ENCODE measurements at places on chromosomes 4 and X. TPM values are rescaled to one million over a fixed set of nuclear protein-coding genes. Genes with fewer than 3 reads are reported as not detected.

DNA sequence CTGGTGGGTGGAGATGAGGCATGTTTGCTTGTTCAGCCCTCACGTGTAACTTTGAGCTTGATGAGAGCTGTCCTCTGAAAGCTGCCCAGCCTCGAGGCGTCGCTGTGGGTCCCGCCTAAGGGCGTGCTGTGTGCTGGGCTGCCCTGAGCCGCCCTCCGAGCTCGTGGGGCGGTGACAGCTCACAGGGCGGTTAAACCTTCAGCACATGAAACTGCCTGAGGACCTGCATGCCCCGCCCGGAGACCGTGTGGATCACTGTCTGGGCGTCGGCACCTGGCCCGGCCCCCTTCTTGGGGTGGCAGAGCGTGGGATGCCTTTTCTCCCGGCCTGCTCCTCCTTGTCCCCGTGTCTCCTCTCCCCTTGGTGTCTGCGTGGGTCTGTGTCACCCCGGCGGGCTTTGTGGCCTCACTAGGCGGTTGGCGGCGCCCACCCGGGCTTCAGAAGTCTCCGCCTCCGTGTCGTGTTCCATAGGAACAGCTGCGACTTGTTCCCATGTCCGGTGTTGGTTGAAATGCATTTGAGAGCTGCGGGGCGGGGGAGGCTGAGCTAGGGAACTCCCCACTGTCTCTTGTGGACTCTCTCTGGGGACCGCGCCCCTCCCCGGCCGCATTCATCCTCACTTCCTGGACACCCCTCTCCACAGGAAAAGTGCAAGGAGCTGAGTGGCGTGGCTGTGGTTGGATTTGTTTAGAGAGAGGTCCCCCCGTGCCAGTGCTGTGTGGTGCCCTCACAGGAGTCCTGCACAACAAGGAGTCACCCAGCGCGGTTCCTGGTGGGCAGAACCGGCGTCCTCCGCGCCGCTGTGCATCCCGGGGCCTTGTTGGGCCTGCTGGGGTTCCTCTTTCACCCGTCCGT lies 6.8 kb downstream of the AKAP17A start:
- no peak overlapping the region for H3K27ac ChIP-seq
- H3K4me1 ChIP-seq: peaks cover 11% of the 10 kb centered on the region
- DNase-seq: peak; percentile 79
- H3K27me3 ChIP-seq: no peaks in the 10 kb centered on the region

DNA sequence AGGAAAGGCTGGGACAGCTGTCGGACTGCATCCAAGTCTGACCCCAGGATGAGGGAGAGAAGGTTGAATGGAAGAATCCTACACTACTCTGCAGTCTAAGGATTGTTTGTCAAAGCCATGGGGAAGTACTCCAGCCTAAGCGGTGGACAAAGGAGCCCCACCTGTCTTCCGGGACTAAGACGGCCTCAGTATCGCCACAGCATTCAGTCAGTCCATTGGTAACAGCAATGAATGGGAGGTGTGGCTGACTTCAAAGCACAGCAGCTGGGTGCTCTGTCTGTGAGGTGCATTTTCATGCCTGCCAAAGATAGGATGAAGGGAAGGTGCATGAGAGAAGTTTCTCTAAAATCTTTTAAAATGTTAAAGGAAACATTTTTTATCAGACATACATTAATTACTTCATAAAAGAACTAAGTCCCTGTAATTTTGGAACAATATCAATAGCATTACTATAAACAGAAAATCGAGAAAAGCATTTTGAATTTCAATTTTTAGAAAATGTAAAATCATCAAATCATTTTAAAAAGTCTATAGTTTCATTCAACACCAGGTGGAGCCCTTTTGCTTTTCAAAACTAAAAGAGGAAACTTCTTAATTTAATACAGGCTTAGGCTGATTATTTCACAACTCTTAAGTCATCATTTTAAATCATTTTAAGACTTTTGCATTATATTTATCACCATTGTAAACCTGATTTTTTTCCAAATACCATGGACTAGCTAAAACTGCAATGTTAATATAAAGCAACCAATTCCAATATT lies 27.6 kb upstream of the INTU start:
- DNase-seq: no peak
- H3K4me1 ChIP-seq: peaks cover 13% of the 10 kb centered on the region
- no peaks in the 10 kb centered on the region for H3K36me3 ChIP-seq
- peaks cover 22% of the 10 kb centered on the region for H3K27me3 ChIP-seq
- no peak overlapping the region for H3K4me3 ChIP-seq
- no peak overlapping the region for H3K27ac ChIP-seq

- no peak for DNase-seq
- H3K27ac ChIP-seq: no peak overlapping the region
- H3K4me3 ChIP-seq: no peak overlapping the region
- no peaks in the 10 kb centered on the region for H3K36me3 ChIP-seq
Measured at GRCh38 chrX:103201041-103201440, 13.9 kb upstream of the BEX4 start.

GRCh38 chrX:1860936-1861594 lies 246.2 kb downstream of the ASMT start:
- no peak overlapping the region for H3K27ac ChIP-seq
- DNase-seq: no peak
- H3K4me1 ChIP-seq: no peaks in the 10 kb centered on the region
- no peak overlapping the region for H3K4me3 ChIP-seq

- H3K36me3 ChIP-seq: no peaks in the 10 kb centered on the region
- peaks cover 20% of the 10 kb centered on the region for H3K4me1 ChIP-seq
- H3K4me3 ChIP-seq: no peak overlapping the region
- no peak for DNase-seq
- no peaks in the 10 kb centered on the region for H3K27me3 ChIP-seq
- H3K27ac ChIP-seq: no peak overlapping the region
Measured at GRCh38 chrX:48470833-48471118, 716 bp upstream of the SLC38A5 start.

DNA sequence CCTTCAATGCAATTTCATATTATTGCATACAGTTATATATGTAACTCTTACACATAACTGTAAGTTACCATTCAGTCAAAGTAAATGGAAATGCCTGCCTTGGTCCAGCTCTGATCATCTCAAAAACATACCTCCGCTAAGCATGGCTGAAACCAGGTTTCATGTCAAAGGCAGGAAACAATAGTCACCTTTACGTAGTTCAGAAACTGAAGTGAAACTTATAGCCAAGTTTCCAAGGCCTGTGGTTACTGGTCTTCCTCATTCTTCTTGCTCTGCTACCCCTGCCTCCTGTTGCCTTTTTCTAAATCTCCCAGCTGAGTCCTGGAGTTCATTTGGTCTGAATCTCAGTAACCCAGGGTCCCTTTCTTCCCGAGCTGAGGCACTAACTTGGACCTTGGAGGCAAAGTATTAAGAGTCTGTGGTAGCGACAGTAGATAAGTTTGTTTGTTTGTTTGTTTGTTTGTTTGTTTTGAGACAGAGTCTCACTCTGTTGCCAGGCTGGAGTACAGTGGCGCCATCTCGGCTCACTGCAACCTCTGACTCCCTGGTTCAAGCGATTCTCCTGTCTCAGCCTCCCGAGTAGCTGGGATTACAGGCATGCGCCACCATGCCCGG lies 30.8 kb downstream of the DAPP1 start:
- H3K36me3 ChIP-seq: no peaks in the 10 kb centered on the region
- H3K27me3 ChIP-seq: peaks cover 7% of the 10 kb centered on the region
- H3K4me3 ChIP-seq: no peak overlapping the region
- H3K27ac ChIP-seq: no peak overlapping the region

DNA sequence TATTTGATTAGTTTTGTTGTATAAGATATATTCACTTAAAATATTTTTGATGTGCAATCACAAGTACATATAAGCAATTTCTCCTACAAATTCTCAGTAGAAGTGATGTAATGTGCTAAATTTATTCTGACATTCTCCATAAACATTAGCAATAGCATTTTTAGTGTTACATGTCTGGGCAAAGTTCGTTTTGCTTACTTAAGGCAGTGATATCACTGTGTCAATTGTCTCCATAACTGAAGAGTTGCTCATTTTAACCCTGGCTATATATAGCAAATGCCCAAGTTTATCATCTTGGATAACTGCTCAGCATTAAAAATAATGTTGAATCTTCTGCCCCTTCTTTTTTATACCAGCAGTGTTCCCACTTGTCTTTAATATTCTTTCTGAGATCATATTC lies 340.0 kb upstream of the NDST4 start:
- H3K27me3 ChIP-seq: no peaks in the 10 kb centered on the region
- H3K4me1 ChIP-seq: peaks cover 51% of the 10 kb centered on the region
- H3K27ac ChIP-seq: peak overlapping the region; percentile 85
- no peak for DNase-seq
- no peak overlapping the region for H3K4me3 ChIP-seq

DNA sequence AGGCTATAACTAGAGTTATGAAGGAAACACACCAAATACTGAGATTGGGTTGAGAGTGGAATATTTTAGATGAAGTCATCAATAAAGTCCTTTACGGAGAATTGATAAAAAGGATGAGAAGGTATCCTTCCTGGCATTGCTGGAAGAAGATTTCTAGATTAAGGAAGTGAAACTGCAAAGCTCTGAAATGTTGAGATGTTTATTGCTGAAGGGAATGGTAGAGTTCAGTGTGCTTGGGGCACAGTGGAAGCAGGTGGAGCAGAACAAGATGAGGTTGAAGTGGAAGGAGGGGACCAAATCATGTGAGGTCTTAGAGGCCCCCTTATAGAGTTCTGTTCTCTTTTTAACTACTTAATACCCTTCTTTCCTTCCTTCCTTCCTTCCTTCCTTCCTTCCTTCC lies 848.5 kb downstream of the RAB28 start:
- H3K36me3 ChIP-seq: no peaks in the 10 kb centered on the region
- H3K4me3 ChIP-seq: no peak overlapping the region
- H3K4me1 ChIP-seq: no peaks in the 10 kb centered on the region
- H3K27ac ChIP-seq: no peak overlapping the region
- peaks cover 17% of the 10 kb centered on the region for H3K27me3 ChIP-seq

The GPR50 gene
- not detected for total RNA-seq

The ADH4 gene
- total RNA-seq: not detected

The SPANXN4 gene
- total RNA-seq: not detected

The ZBTB49 gene
- 6.4 TPM for total RNA-seq

The NIPAL1 gene
- 0.48 TPM for total RNA-seq

The FLNA gene
- 4,327 TPM for total RNA-seq

The CCDC110 gene
- 3.7 TPM for total RNA-seq

All from chondrocyte (in vitro differentiated cells).